NCI-H1417 treated with DMSO at 0.1 percent for 48 hours (cell line): ENCODE measurements at places on chromosomes 7 and 10.

GRCh38 chr7:94289071-94289470 lies 105.6 kb upstream of the COL1A2 start:
- DNase-seq, result peak; percentile 82

DNA sequence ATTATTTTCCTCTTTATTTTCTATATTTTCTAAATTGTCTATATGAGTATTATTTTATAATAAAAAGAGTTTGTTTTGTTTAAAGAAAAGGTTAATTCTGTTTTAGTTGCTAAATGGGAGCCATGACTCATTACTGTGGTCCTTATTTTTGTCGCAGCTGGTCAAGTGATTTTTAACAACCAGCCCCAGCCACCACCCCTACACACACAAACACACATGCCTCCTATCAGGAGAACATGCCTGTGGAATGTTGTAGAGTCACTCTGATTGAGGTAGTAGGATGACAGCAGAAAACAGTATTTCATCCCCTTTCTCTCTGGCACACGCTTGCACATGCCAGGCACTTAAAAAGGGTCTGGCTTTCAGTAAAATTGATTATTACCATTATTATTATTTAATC lies 68.6 kb upstream of the GDF10 start:
- DNase-seq, result no peak

DNA sequence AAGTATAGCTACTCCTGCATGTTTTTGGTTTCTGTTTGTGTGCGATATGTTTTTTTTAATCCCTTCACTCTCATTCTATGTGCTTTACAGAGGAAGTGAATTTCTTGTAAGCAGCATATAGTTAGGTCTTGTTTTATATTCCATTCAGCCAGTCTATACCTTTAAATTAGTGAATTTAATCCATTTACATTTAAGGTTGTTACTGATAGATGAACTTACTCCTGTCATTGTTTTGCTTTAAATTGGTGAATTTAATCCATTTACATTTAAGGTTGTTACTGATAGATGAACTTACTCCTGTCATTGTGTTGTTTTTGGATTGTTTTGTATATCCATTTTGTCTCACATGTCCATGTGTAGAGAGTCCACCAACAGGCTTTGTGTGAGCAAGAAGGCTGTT lies 11.1 kb downstream of the GIMAP8 start:
- no peak for DNase-seq

GRCh38 chr10:48880016-48880705 lies 59.5 kb downstream of the LRRC18 start:
- no peak for DNase-seq

DNA sequence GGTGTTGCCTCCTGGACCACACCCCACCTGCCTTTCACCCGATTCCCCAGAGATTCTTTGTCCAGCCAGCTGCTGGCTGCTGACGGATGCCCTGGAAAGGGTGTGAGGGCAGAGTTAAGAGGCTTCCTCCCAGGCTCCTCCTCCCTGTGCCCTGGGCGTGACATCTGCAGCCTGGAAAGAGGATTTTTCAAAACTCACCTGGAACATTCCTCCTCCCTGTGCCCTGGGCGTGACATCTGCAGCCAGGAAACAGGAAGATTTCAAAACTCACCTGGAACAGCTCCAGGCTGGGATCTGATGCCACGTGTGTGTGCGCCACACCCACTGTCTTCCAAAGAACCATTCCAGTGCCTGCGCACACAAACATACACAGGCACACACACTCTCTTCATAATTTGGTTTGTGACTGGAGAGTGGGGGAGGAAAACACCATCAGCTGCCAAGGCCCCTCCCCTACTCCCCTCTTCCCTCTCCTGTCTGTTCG lies 5.2 kb downstream of the MARVELD1 start:
- DNase-seq, result peak; percentile 9

GRCh38 chr10:105800641-105801040 lies 1159.6 kb downstream of the SORCS3 start:
- DNase-seq, result no peak

DNA sequence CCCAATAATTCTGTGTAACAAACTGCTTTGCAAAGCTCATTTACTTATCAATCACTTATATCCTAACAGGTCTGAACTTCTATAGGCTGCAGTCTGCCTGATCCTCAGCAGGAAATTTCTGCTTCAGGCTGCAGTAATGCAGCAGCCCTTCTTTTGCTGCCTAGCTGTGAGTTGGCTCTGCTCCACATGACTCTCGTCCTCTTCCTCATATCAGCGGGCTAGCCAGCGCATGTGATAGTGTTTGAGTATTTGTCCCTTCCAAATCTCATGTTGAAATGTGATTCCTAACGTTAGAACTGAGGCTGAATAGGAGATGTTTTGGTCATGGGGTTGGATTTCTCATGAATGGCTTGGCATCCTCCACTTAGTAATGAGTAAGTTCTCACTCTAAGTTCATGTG lies 387.8 kb downstream of the SEMA3D start:
- no peak for DNase-seq

GRCh38 chr10:33133557-33133956 lies 175.5 kb upstream of the ITGB1 start:
- no peak for DNase-seq

- DNase-seq, result no peak
These were observed 104.2 kb downstream of the ARID5B start for GRCh38 chr10:62005687-62006086.

DNA sequence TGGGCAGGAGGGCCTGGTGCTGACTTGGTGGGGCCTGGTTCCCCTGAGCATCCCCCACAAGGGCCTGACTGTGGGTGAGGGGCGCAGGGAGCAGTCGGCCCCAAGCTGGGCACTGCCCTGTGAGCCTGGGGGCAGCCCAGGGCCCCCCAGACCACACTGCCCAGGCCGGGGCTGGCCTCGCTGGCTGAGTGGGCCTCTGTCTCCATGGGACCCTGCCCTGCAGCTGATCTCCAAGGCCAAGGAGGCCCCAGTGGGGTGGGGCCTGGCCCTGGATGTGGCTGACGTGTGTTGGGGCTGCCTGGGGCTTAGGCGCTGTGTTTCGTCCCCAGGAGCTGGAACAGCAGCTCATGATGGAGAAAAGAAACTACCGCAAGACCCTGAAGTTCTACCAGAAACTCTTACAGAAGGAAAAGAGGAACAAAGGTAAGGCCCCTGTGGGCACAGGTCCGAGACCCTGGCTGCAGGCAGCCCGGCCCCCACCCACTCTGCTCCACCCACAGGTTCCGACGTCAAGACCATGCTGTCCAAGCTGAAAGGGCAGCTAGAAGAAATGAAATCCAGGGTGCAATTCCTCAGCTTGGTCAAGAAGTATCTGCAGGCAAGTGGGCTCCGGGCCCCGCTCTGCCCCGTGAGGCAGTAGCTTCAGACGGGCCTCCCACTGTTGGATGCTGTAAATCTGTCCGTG lies 23.5 kb upstream of the UTF1 start:
- no peak for DNase-seq

- DNase-seq, result no peak
These were observed 23.8 kb upstream of the LARP4B start for GRCh38 chr10:955127-955819.

DNA sequence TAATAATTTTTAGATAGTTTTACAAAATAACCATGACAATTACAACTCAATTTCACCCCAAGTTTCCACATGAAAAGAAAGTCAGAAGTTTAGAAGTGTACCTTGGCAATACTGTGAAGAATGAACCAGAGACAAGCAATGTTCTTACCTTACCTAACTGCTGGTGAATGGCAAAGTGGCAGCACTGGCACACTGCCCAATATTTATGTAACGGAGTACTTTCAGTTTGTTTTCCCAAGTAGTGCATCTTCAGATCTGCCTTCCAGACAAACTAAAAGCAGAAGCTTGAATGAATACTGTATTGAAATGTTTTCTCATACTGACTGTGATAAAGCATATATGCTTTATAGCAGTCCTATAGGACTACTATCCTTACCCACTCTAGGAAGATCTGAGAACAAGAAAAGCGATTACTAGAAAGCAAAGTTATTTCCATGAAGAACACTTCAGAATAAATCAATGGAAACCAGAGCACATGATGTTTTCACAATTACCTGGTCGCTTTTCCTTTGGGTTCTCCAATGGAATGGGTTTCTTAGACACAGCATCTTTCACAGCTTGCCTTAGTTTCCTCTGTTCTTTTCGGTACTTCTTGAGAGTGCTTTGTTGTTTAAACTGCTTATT lies 1.5 kb downstream of the NOC3L start:
- no peak for DNase-seq

GRCh38 chr10:79054203-79055099 lies 14.3 kb upstream of the ZMIZ1 start:
- DNase-seq, result no peak

GRCh38 chr10:103983367-103983911 lies 16.5 kb downstream of the SLK start:
- DNase-seq, result no peak

DNA sequence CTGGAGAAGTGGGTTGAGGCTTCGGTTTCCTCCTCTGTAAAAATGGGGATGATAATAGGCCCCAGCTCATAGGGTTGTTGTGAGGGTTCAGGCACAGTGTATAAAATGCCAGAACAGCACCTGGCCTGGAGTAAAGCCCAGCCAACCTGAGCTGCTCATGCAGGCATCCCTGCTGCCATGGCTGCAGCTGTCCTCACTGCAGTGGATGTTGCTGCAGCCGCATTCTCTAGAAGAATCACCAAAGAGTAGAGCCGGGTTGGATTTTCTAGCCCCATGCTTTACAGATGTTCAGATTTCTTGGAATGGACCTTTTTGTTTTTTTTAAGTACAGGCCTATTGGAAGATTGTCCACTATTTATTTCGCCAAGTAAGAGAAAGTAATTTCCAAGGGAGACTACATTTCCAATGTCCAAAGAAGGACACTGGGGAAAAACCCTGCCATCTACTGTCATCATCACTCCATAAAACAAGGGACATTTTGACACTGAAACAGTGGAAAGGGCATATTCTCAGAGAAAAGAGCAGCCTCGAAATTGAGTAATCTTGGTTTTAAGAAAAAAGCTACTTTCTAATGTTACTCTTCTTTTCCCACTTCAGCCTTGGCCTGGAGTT lies 147.5 kb upstream of the TCF7L2 start:
- no peak for DNase-seq

GRCh38 chr10:104291439-104291951 lies 22.5 kb downstream of the GSTO2 start:
- DNase-seq, result no peak

DNA sequence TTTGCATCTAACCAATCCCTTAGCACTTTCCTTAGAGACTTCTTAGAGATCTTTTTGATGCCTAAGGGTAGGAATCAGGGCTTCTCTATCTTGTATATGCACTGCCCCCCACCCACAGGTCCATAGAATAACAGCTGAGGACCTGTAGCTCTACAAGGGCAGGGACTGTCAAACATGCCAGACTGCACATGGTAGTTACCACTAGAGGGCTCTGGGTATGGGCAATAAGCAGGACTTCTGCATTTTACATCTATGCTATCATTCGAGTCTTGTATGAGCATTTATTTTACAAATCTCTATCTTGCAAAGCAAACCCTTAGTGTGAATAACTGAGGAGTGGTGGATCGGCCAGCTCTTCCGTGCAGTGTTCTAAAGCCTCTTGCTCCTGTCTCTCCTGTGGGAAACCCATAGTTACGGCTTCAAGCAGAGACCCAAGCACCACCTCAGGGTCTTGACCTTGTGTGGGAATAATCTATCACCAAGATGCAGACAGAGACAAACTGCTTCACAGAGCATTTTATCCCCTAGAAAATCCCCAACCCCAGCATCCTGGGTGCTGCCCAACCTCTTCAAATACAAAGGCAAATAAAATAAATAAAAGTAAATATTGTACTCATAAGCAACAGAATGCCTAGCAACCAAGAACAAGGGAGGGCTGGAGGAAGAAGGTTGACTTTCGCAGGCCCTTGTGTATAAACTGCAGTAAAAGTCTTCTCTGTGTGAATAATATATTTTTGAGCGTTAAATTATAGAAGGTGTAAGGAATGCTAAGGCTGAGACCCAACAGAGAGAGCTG lies 219.3 kb downstream of the WDR11 start:
- no peak for DNase-seq

DNA sequence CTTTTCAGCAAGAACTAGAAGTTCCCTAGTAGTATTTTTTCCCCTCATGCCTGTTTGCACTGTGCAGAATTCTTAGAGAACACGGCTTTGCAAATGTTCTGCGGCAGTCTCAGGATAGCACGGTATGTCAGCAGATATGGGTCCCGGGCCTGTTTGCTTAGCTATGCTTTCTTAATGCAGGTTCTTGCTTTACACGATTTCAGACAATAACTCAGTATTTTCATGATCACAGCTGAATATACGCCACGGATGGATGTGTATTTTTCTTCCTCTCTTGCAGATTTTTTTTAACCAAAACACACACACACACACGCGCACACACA lies 137.3 kb downstream of the HECW1 start:
- DNase-seq, result no peak
